ENCODE measurements at places on chromosomes 16 and 17.

GRCh38 chr17:74882517-74883240 is 9.9 kb upstream of the FDXR start:
- DNase-seq, result no peak

- no peak for DNase-seq
Observed at GRCh38 chr17:34167354-34167753, 87.7 kb upstream of the CCL2 start.

DNA sequence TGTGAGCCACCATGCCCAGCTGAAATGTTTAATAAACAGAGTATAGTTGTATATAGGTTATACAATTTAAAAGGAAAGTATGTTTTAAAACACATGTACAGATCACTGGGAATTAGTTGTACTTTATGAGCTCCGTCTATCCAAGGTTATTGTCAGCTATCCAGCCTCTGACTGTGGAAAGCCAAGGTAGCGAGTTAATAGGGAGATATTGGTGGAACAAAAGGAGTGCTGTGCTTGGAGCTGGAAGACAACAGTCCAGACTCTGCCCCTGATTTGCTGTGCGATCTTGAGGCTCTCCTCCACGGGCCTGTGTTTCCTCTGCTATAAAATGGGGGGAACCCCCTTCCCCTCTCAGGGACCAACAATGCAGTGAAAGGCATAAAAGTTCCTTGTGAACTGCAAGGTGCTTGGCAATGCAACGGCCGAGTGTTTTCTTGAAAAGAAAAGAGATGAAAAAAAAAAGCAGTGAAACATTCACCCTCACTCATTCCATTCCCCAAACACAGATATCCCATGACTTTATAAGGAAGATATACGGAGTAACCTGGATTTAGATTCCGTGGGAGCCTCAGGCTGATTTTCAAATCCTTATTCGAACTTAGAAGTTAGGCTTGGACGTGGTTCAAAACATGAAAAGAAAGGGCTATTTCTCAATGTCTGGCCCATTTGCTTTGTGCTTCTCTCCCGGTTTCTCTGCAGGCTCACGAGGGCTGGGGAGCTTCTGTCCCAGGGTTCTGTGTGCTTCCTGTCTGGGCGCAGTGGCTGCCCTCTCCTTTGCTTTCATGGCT is 34.1 kb downstream of the CUEDC1 start:
- peak; percentile 59 for DNase-seq

DNA sequence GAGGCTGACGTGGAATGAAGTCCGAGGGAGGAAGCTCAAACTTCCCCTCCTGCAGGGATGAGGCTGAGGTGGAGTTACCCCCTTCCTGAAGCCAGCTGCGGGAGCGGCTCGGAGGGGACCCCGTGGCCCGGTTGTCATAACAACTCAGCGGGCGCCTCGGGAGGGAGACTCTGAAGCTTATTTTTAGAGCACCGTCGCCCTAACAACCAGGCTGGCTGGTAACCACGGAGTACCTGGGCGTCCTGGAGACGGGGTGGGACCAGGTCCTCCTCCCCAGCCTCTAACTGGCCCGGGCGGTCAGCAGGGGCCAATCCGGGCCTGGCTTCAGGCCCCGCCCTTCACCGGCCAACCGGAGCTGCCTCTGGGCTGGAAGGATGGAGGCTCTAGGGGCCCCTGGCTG is 27.7 kb downstream of the NECAB2 start:
- no peak for DNase-seq

DNA sequence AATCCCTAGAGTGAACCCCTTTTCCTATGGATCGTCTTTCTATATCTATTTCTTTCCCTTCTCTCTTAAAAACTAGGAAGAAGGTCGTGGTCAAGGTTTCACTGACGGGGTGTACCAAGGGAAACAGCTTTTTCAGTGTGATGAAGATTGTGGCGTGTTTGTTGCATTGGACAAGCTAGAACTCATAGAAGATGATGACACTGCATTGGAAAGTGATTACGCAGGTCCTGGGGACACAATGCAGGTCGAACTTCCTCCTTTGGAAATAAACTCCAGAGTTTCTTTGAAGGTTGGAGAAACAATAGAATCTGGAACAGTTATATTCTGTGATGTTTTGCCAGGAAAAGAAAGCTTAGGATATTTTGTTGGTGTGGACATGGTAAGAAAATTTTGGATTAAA is 9.6 kb downstream of the CYLD start:
- DNase-seq, result no peak

GRCh38 chr16:86868786-86869185 is 290.4 kb downstream of the FOXL1 start:
- DNase-seq, result no peak

GRCh38 chr16:81671738-81672597 is 107.1 kb upstream of the PLCG2 start:
- no peak for DNase-seq

DNA sequence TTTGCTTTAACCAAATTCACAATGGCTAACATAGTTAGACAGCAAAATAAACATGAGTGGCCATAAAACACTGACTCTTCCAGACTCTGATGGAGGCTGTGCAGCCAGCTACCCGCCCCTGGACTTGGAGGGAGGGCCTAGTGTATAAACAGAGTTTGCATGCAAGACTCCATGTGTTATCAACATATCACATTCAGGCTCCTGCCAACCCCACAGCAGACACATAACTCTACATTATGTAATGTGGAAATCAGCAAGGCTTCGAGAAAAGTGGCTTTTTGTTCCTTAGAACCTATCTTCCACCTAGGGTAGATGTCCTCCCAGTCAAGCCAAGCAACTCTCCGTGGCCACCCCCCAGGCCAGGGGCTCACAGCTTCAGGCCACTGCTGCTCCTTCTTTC is 19.3 kb upstream of the SOX9 start:
- no peak for DNase-seq

DNA sequence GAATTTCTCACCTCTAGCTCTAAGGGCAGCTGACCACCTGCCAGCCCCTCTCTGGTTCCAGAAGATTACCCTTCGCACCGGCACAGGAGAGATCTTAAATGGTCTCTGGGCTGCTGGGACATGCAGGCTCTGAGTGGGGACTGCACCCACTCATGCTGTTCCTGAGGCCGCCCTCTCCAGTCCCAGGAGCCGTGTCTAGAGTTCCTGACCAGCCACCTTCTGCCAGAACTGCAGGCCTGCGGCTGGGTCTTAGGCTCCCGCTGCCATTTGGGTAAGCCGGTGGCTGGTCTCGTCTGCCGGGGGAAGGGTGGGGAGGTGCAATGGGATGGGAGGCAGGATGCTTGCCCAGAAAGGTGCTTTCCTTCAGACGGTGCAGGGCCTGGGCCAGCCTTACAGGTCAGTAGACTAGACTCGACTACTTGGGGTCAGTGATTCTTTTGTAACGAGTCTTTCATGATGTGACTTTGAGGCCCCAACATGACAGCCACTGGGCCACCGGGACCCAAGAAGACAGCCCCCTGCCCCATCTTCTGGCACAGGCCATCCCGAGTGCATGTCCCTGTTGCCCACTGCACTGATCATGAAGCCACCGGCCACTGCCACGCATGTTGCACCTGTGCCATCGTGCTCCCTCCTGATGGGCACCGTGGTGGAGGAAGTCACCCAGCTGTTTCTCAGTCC is 26.4 kb downstream of the B9D1 start:
- no peak for DNase-seq

DNA sequence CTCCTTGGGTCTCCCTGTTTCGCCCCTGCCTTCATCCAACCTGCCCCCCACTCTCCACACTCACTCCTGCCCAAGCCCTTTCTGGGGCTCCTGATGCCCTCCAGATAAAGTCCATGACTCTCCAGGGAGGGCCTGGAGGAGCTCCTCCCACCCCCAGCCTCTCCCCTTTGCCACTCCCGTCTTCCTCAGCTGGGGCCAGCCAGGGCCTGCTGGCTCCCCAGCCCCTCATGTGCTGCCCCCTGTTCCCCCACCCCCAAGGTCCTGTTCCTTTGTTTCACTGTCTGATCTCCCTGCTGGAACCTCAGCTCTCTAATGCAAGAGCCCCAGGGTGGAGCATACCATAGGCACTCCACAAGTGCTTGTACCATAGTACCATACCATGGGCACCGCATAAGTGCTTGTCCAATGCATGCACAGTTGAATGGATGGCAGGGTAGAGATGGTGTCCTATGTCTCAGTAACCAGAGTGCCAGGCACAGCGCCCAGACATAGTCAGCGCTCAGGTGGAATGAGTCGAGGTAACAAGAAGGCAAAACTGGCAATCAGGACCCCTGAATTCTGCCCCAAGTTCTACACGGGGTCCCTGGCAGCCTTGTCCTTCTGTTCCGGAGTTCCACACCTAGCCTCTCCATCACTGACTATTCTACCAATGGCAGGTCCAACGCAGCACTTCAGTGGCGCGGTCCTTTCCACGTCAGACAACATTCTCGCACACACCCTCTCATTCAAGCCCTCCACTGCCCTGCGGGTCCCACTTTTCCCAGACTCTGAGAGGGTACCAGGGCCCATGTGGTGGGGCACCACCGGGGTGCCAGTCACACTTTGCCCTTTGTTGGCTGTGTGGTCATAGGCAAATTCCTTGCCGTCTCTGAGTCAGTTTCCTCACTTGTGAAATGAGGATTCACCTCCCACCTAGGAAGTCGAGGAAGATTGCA is 1.4 kb downstream of the PLCD3 start:
- no peak for DNase-seq

DNA sequence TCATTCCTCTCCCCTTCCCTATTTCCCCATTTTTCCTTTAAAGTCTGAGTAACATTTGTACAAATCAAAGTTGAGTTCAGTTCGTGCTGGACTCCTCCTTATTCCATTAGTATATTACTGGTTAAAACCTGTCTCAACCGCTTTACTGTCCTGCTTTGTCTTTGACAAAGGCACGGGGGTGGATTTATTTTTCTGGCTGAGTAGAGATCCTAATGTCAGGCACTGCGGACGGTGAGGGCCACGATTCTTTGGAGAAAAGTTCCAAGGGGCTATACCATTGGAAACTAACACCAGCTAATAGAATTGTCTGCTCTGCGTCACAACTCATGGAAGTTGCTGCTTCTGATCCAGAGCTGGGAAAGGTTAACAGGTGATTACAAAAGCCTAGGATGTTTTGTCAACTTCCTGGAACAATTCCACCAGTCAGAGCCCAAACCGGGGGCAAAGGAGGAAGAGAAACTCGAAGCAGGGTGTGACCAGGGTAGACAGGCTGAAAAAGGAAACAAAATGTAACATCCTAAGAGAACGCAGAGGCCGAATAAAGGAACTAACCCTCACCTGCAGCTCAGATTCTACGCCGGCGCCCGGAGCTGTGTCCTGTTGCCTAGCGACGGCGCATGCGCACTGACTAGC is 12.4 kb downstream of the TAT start:
- DNase-seq, result no peak

DNA sequence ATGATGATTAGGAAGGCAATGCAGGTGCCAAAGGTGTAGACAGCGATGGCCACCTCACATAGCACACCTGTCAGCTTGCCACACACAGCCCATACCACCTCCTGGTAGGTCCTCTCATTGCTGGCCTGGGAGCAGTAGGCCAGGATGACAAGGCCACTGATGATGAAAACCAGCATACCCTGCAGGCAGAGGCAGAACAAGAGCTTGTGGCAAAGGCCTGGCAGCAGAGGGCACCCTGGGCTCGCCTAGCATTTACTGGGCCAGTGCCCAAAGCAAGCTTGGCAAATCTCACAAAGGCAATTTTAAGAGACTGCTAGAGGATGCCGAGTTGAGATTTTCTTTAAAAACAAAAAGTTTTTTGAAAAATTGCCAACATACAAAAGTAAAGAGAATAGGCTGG is 5.9 kb downstream of the SLC38A7 start:
- DNase-seq, result peak; percentile 50

GRCh38 chr16:24753437-24753836 is 24.0 kb downstream of the TNRC6A start:
- DNase-seq, result no peak
